ENCODE measurements at places on chromosomes 5 and 9.

GRCh38 chr9:124800306-124801259, 23.6 kb downstream of the OLFML2A start:
- no peak for DNase-seq

DNA sequence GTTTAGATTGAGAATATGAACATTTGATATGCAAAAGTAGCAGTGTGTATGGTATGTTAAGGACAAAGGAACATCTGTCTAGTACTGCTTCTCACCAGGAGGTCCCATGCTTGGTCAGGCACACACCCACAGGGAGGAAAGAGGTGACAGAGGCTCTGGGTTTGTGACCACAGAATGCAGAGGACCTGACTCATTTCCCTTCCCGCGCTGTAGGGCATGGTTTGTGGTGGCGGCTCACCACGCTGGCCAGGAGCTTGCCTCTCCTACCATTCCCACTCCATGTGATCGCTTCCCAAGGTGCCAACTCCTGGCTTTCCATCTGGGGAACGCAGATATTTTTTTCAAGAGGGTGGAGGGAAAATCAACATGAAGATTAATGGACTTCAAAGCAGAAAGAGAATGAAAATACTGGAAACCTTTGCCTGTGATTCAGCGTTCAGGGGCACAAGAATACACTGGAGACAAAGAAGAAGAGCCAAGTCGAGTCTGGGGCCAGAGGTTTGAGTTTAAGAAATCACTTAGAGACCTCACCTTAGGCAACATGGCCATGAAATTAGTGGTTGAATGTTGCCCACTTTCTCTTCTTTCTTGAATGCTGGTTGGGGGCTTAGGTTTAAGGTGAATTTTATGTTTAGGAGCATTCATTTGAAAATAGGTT, 477.8 kb downstream of the CCDC171 start:
- no peak for DNase-seq

- DNase-seq: no peak
Measured at GRCh38 chr9:76101075-76101474, 210.6 kb downstream of the PCSK5 start.

- DNase-seq: no peak
Measured at GRCh38 chr5:37198061-37198460, 51.1 kb downstream of the CPLANE1 start.

DNA sequence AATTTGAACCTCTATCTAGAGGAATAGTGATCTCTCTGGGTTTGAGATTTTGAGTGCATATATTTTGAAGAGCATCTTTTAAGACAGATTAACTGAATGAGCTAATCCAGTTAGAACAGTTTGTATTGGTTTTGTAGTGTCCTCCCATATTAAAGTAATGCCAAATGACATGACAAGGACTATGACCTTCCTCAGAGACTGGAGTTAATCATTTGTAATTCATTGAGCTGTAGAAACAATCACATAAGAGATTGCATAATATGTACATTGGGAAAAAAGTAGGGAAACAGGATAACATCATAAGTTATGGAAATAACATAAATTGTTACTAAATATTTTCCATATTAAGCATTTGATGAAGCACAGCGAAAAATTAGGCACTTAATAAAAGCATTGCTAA, 45.8 kb upstream of the PRDM9 start:
- no peak for DNase-seq

DNA sequence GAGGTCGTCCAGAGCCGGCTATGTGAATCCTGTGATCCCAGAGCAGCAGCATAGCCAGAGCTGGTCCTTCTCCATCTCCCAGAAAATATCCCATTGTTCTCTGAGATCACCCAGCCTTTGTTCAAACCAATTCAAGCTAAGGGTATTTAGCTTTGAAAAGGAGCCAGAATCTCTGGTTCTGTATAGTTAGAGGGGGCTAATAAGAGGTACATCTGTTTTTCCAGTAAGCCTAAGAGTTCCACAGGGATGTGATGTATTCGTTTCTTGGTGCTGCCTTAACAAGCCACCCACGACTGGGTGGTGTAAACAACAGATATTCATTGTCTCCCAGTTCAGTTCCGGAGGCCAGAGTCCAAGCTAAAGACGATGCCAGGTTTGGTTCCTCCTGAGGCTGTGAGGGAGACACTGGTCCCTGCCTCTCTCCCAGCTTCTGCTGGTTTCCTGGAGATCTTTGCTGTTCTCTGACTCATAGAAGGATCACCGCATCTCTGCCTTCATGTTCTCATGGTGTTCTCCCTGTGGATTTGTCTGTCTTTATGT, 344.8 kb downstream of the MTRR start:
- DNase-seq: no peak

- no peak for DNase-seq
Measured at GRCh38 chr5:177478711-177479646, 5.5 kb upstream of the DBN1 start.

DNA sequence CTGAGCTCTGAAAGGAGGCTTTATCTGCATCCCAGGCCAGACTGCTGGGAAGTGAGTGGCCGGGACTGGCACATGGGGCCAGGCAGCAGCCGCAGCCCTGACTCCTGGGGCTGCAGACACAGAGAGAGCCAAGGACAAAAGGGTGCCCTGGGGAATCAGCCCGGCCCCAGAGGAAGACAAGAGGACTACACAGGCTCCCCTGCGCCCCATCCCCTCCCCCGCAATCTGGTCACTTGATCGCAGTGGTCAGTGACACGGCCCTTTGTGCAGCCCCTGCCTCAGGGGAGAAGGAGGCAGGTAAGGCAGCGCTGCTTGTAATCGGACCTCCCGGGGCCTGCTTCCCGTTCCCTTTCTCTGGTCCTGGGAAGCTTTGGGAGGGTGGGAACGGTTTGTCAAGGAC, 55.5 kb upstream of the FUBP3 start:
- DNase-seq: no peak

DNA sequence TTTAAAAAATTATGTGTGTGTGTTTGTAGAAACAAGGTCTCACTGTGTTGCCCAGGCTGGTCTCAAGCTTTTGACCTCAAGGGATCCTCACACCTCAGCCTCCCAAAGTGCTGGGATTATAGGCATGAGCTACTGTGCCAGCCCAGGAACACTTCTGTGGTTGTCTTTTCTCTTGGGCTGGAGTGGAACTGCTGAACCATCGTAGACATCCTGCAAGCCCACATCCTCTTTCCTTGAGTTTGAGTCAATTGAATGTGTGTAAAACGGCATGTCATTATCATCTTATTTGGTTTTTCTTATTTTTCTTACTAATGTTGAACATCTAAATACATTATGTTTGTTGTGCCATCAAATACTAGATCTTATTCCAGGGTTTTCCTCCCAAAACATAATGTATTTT, 40.0 kb downstream of the EHMT1 start:
- no peak for DNase-seq

GRCh38 chr9:82613498-82613897, 449.4 kb downstream of the RASEF start:
- DNase-seq: no peak

- no peak for DNase-seq
Measured at GRCh38 chr5:105639511-105639910, 2031.2 kb downstream of the EFNA5 start.

GRCh38 chr5:159424123-159424522, 93.8 kb upstream of the IL12B start:
- DNase-seq: no peak

GRCh38 chr5:137073189-137073588, 425.9 kb downstream of the SPOCK1 start:
- DNase-seq: no peak

DNA sequence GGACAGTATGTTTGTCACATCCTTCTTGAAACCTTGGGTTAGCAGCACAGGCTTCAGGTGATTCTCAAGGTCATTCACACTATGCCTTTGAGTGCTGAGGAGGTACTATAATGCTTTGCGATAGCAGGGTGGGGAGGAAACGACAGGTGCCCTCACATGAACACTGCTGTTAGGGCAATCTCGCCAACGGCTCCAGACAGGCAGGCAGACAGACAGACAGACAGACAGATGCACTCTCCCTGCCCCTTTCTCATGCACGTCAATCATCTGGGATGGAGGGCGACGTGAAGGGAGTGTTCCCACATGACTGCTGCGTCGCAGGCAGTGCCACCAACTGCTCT, 82.9 kb downstream of the RAPGEF1 start:
- DNase-seq: no peak

DNA sequence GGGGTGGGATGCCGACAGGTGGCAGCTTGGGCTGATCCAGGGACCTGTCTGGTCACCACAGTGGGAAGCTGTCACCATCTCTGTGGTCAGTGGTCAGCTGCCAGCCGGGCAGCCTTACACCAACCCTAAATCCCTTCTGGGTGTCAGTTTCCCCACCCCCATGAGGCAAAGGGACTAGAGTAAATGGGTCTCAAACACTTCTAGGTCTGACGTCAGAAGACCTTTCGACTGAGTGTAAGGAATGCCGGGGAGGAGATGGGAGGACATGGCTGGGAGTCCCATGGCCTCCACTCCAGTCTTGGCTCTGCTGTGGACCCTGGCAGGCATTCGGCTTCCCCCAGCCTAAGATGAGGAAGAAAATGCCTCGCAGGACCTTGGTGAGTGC, 40.3 kb upstream of the SLC25A51 start:
- no peak for DNase-seq

- no peak for DNase-seq
Measured at GRCh38 chr5:180799194-180799593, 3.4 kb downstream of the MGAT1 start.

- DNase-seq: no peak
Measured at GRCh38 chr9:14316602-14317300, 2.8 kb upstream of the NFIB start.

GRCh38 chr5:68452286-68452685, 236.7 kb downstream of the PIK3R1 start:
- no peak for DNase-seq

DNA sequence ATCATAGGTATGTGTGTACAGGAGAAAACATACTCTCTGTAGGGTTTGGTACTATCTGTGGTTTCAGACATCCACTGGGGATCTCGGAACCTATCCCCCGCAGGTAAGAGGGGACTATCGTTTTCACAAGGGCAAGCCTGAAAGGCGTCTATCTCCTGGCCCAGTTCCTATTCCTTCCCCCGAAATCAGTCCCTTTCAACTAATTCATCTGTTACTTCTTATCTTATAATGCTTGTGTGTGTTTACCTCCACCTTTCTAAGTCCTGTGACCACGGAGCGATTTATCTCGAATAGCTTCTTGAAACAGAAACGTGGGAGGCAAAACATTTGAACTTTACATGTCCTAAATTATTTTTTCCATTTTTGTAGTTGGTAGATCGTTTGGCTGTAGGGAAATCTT, 11.4 kb downstream of the ABO start:
- DNase-seq: no peak

- no peak for DNase-seq
Measured at GRCh38 chr5:128966375-128966774, 1.1 kb downstream of the SLC27A6 start.

- no peak for DNase-seq
Measured at GRCh38 chr5:1490376-1490775, 33.4 kb downstream of the LPCAT1 start.

GRCh38 chr5:69497006-69497520, 4.5 kb downstream of the OCLN start:
- no peak for DNase-seq

- no peak for DNase-seq
Measured at GRCh38 chr9:134551176-134551575, 90.4 kb upstream of the COL5A1 start.

DNA sequence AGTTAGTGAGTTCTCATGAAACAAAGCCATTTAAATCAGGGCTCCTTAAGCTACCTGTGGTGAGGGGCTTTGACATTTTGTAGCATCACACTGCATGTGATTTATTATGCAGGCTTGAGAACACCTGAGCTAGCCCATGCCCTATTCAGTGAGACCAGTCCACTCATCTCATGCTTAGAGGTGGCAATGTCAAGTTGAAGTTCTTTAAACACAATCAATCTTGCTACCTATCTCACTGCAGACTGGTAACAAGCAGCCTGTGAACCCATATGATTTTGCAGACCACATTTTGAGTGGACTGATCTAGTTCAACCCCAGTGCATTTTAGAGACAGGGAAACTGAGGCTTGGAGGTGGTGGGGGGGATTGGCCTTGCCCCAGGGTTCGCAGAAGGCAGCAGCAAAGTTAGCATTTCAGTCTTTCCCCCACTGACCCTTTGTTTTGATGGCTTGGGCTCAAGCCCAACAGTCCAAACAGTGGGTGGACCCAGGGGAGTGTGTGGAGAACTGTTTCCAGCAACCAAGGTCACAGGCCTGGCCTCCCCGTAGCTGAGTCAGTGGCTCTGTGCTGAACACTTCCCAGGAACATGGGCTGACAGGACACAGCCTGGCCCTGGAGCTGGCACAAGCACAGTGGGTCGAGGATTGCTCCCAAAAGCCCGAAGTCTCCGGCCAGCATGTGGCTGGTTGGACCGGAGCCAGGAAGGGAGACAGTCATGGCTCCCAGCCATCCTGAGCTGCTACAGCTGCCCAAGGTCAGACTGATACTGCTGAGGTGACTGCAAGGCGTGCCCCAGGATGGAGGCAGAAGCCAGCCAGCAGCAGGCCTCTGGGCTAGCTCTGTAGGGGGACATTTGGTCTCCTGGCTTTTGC, 95.3 kb downstream of the RGS3 start:
- DNase-seq: no peak

GRCh38 chr9:120717176-120717575, 2.9 kb upstream of the MEGF9 start:
- DNase-seq: no peak

DNA sequence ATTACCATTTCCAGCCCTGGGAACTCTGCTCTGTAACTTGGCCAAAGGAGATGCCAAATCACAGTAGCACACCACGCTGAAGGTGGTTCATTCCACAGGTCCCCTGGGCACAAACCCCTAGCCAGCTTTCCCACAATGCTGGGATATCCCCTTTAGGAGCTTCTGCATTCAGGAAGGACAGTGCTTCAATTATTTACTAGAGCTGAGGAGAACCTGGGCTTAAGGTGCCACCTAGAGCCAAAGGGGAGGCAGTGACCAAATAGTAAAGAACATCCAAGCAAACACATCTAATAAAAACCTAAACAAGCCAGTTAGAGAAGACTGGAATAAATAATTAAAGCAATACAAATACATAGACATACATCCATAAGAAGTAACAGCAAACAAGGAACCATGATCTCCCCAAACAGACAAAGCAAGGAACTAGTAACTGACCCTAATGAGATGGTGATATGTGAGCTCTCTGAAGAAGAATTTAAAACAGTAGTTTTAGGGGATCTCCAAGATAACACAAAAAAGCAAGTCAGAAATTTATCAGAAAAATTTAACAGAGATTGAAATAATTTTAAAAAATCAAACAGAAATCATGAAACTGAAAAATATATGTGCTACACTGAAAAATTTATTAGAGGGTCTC, 14.6 kb downstream of the KIF4B start:
- DNase-seq: no peak

Data from stimulated activated CD4-positive, alpha-beta T cell treated with anti-CD3 and anti-CD28 coated beads, Interleukin-15, amount 100 ng/mL, for 1 hour (primary cell).